ENCODE measurements at places on chromosomes 7 and 10.

GRCh38 chr10:61169294-61169693 lies 225.3 kb upstream of the RHOBTB1 start:
- no peak for DNase-seq

DNA sequence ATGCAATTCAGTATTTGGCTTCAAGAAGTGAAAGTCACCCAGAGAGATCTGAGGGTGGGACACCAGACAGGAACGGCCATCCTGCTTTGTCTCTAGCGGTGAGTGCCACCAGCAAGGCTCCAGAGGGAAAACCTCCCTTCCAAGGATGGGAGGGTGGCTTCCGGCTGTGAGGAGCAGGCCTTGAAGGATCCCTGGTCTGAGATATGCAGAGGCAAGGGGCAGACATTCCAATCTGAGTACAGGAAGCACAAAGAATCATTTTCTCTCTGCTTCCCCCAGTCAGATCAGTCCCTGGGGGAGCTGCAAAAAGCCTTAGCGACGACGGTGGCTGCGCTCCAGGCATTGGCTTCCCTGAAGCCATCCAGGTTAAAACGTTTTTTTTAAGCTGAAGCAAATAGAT lies 167.4 kb downstream of the TEX36 start:
- DNase-seq = no peak

- no peak for DNase-seq
These were observed 75.6 kb downstream of the SLC37A3 start for GRCh38 chr7:140322759-140323158.

- DNase-seq = no peak
These were observed 15.1 kb upstream of the SVIL start for GRCh38 chr10:29649561-29650551.

GRCh38 chr7:131476740-131477139 lies 79.7 kb downstream of the PODXL start:
- no peak for DNase-seq

- DNase-seq = no peak
These were observed 110.3 kb upstream of the TNRC18 start for GRCh38 chr7:5533821-5534367.

All from omental fat pad (tissue), 4 donors.